ENCODE measurements at places on chromosomes 2 and 18. TPM values are rescaled to one million over a fixed set of nuclear protein-coding genes. Genes with fewer than 3 reads are reported as not detected.

SLC4A3 gene
- 9.7 TPM for polyA plus RNA-seq

PFN4 gene
- polyA plus RNA-seq: 1.4 TPM

IL36G gene
- polyA plus RNA-seq: not detected

MAL gene
- polyA plus RNA-seq: 330 TPM

NYAP2 gene
- polyA plus RNA-seq: not detected

SPDYA gene
- polyA plus RNA-seq: 2.2 TPM

UGT1A5 gene
- polyA plus RNA-seq: not detected

FOXD4L1 gene
- polyA plus RNA-seq: 0.27 TPM

GREB1 gene
- 14.0 TPM for polyA plus RNA-seq

SERPINB13 gene
- not detected for polyA plus RNA-seq

ABI2 gene
- polyA plus RNA-seq: 101 TPM

DYSF gene
- polyA plus RNA-seq: 18.6 TPM

ADRA2B gene
- polyA plus RNA-seq: 4.2 TPM

CXXC1 gene
- 81.4 TPM for polyA plus RNA-seq

ASNSD1 gene
- 62.9 TPM for polyA plus RNA-seq

ERICH2 gene
- 1.9 TPM for polyA plus RNA-seq

PDE1A gene
- 21.5 TPM for polyA plus RNA-seq

ESCO1 gene
- 31.3 TPM for polyA plus RNA-seq
